ENCODE measurements at places on chromosomes 6 and 20. TPM values are rescaled to one million over a fixed set of nuclear protein-coding genes. Genes with fewer than 3 reads are reported as not detected.

PARD6B gene
- total RNA-seq = 6.0 TPM

SCUBE3 gene
- 0.02 TPM for total RNA-seq

SLC17A5 gene
- total RNA-seq = 4.9 TPM

RHAG gene
- total RNA-seq = not detected

BANF2 gene
- not detected for total RNA-seq

CD24 gene
- 0.49 TPM for total RNA-seq

CUL9 gene
- 38.1 TPM for total RNA-seq

TMX4 gene
- total RNA-seq = 32.5 TPM

GRCh38 chr6:41733360-41733706 is 2.1 kb downstream of the TFEB start:
- H3K36me3 ChIP-seq = no peaks in the 10 kb centered on the region
- H3K27ac ChIP-seq = peak overlapping the region; percentile 3
- peak; percentile 65 for DNase-seq
- no peaks in the 10 kb centered on the region for H3K27me3 ChIP-seq

- no peak for DNase-seq
- no peak overlapping the region for H3K27ac ChIP-seq
- H3K4me1 ChIP-seq = no peaks in the 10 kb centered on the region
- no peaks in the 10 kb centered on the region for H3K36me3 ChIP-seq
These were observed 188.8 kb upstream of the TBX18 start for GRCh38 chr6:84953111-84953755.

DNA sequence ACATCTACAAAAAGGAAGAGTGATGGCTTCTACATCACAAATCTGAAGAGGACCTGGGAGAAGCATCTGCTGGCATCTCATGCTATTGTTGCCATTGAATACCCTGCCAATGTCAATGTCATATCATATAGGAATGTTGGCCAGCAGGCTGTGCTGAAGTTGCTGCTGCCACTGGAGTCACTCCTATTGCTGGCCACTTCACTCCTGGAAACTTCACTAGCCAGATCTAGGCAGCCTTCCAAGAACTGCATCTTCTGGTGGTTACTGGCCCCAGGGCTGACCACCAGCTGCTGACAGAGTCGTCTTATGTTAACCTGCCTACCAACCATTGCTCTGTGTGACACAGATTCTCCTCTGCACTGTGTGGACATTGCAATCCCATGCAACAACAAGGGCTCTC is 111.8 kb downstream of the PERP start:
- no peak for DNase-seq
- H3K27me3 ChIP-seq = peaks cover 26% of the 10 kb centered on the region
- no peak overlapping the region for H3K27ac ChIP-seq
- no peaks in the 10 kb centered on the region for H3K36me3 ChIP-seq

DNA sequence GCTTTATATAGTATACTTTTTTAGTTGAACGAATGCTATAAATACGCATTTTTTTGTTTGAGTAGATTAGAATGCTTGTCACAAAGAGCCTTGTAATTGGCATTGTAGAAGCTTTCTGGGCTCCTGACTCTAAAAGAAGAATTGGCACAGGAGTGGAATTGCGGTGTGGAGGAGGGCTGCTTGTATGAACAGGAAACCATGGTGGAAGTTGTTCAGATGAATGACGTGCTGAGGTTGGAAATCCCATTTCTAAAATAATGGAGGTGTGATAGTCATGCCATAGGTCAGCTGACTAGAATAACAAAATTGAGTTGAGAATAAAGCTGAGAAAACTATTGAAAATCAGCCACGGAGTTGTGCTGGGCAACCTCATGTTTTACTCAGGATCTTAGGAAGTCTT is 174.9 kb downstream of the QKI start:
- H3K27ac ChIP-seq = no peak overlapping the region
- DNase-seq = no peak

DNA sequence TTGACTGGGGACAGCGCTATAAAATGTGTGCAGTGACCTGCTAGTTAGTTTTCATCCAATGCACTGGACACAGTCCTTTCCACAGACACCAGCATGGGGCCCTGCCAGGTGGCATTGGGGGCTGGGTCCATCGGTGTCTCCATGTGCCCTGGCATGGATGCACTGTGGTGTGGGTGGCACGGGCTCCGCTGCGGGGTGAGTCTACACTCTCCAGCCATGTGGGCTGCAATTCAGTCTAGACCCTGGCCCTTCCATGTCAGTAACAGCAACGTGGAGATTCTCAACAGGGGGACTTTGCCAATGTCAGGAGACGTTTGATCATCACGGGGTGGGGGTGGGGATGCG is 100.0 kb downstream of the RAMACL start:
- no peak overlapping the region for H3K27ac ChIP-seq
- H3K4me1 ChIP-seq = peaks cover 13% of the 10 kb centered on the region
- no peaks in the 10 kb centered on the region for H3K27me3 ChIP-seq
- H3K4me3 ChIP-seq = no peak overlapping the region
- peaks cover 12% of the 10 kb centered on the region for H3K36me3 ChIP-seq

DNA sequence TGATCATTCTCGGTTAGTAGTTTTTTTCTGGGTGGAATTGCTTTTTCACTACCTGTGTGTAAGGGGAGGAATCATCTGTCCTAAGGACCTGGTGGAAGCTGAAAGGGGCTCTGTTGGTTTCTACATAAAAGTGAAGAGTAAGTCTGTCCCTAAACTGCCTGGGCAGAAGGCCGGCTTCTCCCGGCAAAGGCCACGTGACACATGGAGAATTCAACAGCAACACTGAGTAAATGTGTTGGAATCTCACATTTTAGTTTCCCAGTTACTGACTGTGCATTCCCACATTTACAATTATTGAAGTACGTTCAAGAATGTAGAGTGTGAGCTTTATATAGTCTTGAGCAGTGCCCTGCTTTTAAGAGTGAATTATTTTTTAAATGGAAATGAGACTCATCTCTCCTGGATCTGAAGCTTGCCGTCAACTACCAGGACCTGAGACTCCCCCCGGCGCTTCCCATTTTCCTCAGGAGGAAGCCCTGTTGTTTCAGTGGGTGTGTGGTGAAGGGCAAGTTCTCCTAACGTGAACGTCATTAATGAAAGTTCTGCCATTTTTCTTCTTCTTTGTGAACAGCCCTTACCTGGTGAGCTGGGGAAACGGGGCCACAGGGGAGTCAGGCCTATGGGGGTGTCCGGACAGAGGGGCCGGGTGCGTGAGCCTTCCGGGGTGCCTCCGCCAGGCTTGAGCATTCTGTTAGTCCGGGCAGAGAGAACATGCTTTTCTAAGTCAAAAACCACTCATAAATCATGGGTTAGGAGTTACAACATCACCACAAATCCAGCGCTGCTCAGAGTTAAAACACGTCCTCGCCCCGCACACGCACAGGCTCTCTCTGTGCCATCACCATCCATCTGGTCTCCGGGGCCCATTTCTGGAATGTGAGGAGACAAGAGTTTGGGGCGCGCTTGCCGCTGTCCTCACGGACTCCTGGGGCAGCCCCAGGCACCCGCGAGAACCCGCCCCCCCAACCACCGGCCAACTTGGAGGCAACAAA is 56.6 kb upstream of the SMOC2 start:
- H3K4me1 ChIP-seq = no peaks in the 10 kb centered on the region
- no peak for DNase-seq
- H3K27me3 ChIP-seq = no peaks in the 10 kb centered on the region
- H3K27ac ChIP-seq = no peak overlapping the region

DNA sequence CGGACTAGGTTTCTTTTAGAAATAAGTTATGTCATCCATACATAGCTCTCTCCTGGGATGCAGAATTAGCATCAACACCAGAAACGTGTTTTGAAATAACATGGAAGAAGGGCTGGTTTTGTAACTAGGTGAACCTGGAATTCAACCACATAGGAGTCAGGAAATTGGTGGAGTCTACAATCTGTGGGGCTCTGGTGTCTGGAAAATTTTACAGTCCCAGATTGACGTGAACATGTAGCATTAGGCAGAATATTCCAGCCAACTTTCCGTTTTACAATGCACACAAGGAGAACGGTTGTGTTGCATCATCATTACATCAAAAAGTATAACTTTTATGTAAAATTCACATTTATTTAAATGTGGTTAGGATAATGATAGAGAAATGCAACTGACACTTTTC is 1.9 kb downstream of the KCNQ5 start:
- no peaks in the 10 kb centered on the region for H3K27me3 ChIP-seq
- peaks cover 54% of the 10 kb centered on the region for H3K4me1 ChIP-seq
- no peak for DNase-seq
- peaks cover 16% of the 10 kb centered on the region for H3K36me3 ChIP-seq
- peak overlapping the region; percentile 98 for H3K4me3 ChIP-seq

DNA sequence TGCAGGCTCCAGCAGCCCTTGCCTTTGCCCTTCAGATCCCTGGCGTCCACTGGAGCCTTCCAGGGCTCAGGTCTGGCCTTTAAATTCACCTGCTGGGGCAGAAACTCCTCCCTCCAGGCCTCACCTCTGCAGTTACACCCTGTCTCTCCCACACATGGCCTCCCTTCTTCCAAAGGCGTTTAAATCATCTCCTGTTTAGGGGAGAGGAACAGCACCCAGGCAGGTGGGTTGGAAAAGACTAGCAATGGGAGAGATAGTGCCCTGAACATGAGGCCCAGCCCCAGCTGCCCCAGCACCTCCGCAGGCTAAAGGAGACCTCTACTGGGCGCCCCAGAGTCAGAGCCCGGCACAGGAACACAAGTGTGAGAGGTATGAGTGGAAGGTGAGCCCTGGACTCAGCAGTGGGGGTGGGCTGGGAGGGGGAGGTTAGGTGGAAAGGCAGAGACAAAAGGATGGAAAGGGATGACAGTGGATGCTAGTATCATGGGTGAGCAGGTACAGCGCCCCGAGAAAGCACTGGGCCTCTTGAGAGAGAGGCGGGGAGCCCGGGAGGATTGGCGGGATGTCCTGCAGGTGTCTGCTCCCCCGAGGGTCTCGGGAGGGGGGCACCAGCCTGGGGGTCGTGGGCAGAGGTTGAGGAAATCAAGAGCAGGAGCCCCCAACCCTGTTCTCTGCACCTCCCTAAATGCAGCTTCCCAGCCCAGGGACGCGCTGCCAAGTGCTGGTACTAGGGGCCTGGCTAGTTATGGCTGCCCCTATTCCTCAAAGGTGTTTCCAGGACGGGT is at the start of gene CST9:
TSS of gene CST9 (minus strand) at position 51 of the 785 bp plus-strand sequence. CDS start 53 bp downstream, outside the sequence.
- no peak within 1 kb of the TSS for H3K4me3 ChIP-seq
- no peaks in the 10 kb centered on the region for H3K27me3 ChIP-seq
- DNase-seq = peak; percentile 40
- H3K4me1 ChIP-seq = peaks cover 3% of the 10 kb centered on the region
- H3K27ac ChIP-seq = no peak within 1 kb of the TSS
- H3K36me3 ChIP-seq = no peaks in the 10 kb centered on the region

DNA sequence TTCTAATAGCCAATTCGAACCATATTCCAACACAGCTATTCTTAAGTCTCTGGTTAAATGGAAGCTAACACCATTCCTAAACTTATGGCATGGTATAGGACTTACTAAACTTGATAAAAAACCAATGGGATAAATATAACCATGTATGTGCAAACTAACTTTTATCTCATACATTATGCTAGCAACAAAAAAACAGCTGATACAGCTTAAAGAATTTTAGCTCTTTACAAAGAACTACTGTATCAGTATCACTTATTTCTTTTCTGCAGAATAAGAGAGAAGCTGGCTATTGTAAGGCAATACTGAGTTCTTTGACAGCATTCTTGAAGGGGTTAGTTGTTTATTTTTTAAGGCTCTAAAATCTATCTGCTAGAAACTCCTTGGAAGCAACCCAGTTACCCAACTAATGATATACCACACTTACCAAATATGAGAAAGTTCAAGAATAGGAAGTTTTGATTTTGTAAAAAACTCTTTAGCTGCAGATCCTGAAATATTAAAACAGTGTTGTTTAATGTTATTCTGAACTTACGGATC is 44.9 kb downstream of the REPS1 start:
- no peak overlapping the region for H3K27ac ChIP-seq
- no peak overlapping the region for H3K4me3 ChIP-seq
- H3K36me3 ChIP-seq = peaks cover 58% of the 10 kb centered on the region
- H3K4me1 ChIP-seq = peaks cover 33% of the 10 kb centered on the region
- H3K27me3 ChIP-seq = peaks cover 2% of the 10 kb centered on the region

- no peaks in the 10 kb centered on the region for H3K4me1 ChIP-seq
- H3K4me3 ChIP-seq = no peak overlapping the region
- H3K27ac ChIP-seq = no peak overlapping the region
These were observed 350.3 kb downstream of the KIF16B start for GRCh38 chr20:16222859-16223411.

GRCh38 chr6:72865467-72865866 is 243.6 kb downstream of the KCNQ5 start:
- H3K4me1 ChIP-seq = peaks cover 7% of the 10 kb centered on the region
- no peak for DNase-seq

DNA sequence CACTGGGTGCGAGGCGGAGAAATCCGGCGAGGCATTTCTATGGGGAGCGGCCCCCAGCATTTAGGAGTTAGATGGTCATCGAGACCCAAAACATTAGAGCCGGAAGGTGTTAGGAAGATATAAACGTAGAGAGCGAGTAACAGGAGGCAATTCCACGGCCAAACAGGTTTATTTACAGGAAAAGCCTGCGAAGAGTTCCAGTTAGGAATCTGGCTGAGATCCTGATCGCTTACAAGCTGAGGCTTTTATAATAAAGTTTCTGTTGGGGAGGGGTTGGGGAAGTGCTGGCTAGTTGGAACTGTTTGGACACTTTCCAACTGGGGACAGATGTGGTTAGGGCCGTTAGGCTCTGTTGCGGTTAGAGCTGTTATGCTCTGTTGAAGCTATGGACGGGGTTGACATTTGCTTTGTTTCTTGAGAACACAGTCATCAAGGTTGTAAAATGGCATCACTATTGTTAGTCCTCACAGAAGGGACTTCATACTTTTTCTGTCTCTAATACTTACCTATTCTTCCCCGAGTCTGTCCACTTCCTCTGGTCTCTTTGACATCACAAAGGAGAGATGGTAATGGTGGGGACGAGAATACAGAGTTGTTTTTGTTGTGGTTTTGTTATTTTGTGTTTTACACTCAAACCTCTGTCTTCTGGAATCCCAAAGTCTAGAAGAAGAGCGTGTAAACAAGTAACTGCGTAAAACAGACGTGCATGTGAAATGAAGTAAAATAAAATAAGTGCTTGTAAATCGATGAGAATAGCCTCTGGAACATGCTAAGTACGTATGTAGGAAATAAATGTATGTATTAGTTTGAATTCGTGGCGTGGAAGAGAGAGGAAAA is 554 bp upstream of the ZSCAN31 start:
- peaks cover 4% of the 10 kb centered on the region for H3K27me3 ChIP-seq
- H3K36me3 ChIP-seq = no peaks in the 10 kb centered on the region
- H3K27ac ChIP-seq = no peak overlapping the region
- no peak overlapping the region for H3K4me3 ChIP-seq
- peak; percentile 69 for DNase-seq

- no peaks in the 10 kb centered on the region for H3K27me3 ChIP-seq
- no peaks in the 10 kb centered on the region for H3K36me3 ChIP-seq
- DNase-seq = no peak
- no peaks in the 10 kb centered on the region for H3K4me1 ChIP-seq
These were observed 52.8 kb downstream of the YTHDF1 start for GRCh38 chr20:63163171-63163570.

DNA sequence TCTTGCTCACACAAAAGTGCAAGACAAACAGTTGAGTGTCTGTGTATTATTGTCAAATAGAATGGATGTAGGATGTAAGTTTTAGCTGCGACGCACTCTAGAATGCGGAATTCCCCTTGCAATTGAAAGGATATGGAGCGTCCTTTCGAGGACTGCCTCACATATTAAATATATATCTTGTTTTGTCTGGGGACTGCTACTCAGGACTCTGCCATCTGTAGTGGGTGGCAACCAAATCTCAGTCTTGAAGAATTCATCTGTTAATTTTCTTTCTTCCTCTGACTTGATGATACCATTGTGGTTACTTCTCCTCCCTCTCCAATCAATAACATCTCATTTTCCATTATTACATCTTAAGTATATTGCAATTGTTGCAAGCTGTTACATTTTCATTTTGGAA is 121.6 kb downstream of the SOX4 start:
- H3K4me3 ChIP-seq = no peak overlapping the region
- DNase-seq = no peak
- no peak overlapping the region for H3K27ac ChIP-seq
- no peaks in the 10 kb centered on the region for H3K4me1 ChIP-seq
- no peaks in the 10 kb centered on the region for H3K27me3 ChIP-seq
